GM10248 (cell line): ENCODE measurements at places on chromosomes 6 and 20.

GRCh38 chr6:43627008-43627825 lies 1.8 kb downstream of the GTPBP2 start:
- DNase-seq: no peak

DNA sequence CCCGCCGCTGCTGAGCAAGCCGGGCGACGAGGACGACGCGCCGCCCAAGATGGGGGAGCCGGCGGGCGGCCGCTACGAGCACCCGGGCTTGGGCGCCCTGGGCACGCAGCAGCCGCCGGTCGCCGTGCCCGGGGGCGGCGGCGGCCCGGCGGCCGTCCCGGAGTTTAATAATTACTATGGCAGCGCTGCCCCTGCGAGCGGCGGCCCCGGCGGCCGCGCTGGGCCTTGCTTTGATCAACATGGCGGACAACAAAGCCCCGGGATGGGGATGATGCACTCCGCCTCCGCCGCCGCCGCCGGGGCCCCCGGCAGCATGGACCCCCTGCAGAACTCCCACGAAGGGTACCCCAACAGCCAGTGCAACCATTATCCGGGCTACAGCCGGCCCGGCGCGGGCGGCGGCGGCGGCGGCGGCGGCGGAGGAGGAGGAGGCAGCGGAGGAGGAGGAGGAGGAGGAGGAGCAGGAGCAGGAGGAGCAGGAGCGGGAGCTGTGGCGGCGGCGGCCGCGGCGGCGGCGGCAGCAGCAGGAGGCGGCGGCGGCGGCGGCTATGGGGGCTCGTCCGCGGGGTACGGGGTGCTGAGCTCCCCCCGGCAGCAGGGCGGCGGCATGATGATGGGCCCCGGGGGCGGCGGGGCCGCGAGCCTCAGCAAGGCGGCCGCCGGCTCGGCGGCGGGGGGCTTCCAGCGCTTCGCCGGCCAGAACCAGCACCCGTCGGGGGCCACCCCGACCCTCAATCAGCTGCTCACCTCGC lies 1.5 kb downstream of the ARID1B start:
- DNase-seq: peak; percentile 40

DNA sequence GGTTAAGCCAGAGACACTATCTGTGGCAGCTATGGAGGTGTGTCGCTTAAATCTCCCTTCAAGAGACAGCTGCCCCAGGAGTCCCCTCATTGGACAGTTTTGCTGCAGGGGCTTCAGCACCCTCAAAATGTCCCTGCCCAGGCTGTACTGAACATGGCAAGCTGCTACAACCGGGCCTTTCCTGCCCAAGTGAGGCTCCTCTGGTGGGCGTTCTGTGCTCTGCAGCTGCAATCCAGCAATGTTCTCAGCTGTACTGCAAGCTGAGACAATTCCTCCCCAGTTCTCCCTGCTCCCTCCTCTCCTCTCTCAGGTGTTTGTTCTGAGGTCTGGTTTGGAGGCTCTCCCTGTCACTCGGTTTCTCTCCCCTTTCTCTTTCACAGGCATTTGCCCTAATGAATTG lies 190.8 kb upstream of the LAMP5 start:
- DNase-seq: no peak

- DNase-seq: no peak
Measured at GRCh38 chr6:136383268-136383937, 93.8 kb upstream of the BCLAF1 start.

DNA sequence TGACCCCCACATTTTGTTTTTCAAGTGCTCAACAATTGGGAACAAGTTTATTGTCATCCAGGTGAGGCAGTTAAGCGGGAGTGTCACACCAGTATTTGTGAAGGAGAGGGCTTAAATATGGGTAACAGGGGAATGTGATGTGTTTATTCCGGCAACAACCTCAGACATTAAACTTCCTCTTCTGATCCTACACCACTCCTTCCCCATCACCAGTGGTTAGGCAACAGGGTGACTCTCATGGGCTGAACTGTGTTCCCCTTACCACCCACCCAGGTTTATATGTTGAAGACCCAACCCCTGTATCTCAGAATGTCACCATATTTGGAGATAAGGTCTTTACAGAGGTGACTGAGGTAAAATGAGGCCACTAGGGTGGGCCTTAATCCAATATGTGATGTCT lies 52.1 kb upstream of the RNF182 start:
- no peak for DNase-seq

DNA sequence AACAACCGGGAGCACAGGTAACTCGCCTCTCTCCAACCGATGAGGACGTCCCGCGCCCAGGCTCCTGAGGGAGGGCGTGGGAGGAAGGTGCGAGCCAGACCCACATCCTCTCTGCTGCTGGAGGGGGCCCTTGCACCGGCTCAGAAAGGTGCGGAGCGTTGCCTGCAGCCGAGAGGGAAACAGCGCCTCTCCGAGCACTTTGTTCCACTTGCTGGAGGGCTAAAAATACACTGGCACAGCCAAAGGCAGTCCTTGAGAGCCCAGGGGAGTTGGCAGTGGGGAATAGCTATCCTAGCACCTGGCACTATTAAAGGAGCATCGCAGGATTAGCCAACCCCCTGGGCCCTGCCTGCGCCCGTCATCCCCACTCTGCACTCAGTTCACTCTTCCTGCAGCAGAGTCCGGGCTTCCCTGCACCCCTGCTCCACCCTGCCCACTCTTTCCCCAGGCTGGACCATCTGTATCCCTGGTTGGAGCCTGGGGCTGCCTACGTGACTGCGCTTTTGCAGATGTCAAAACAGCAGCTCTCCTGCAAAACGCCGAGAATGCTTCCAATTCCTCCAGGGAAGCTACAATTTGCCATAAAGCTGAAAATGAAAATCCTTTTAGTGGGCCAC lies 108.9 kb downstream of the SNX5 start:
- peak; percentile 62 for DNase-seq

- no peak for DNase-seq
Measured at GRCh38 chr6:146194434-146194833, 165.6 kb downstream of the GRM1 start.

DNA sequence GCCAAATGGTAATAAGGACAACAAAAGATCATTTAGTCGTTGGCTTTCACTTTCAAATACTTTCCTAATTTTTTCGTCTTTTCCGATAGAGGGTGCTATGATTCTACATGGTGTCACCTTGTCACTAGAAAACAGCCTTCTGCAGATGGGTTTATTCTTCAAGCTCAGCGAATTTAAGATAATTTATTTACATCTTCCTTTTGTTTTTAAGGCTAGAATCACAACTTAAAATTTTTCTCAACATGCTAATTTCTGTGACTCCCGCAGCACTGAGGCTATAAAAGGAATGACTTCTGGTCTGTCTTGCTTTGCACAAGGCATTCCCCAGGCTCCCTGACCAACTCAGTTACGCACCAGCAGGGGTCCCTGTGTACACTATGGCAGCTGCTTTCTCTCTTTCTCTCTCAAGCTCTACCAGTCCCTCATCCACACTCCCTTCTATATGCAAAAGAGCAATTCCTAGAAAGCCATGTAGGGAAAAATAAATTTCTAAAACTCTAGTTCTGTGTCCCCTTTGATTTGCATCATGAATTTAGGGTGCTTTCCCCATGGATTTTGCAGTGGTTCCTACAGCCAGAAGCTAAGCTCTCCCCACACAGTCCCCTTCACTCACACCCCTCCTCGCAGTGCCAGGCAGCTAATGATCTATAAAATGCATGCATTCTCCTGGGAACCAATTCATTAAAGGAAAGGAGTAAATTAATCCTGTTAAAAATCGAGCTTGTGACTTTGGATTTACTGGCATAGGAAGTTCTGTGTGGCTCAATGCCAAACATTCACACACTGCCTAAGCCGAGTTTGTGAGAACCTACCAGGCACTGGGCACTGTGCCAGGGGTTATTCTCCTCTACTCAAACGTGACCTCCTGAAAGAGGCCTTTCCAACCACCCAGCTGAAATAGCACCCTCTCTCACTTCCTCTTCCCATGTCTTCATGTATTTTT lies 74.5 kb downstream of the DCDC2 start:
- DNase-seq: peak; percentile 68

DNA sequence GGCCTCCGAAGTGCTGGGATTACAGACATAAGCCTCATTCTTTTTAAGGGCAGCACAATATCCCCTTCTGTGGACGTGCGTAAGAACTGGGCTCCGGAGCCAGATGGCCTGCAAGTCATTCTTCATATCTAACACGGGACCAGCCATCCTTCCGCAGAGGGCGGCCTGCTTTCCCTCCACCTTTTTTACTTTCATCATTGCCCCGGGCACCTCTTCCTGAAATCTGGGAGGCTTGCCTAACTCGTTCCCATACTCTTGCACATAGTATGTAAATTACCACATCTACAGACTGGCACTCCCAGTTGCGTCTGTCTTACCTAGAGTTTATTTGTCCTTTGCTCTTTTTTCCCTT lies 29.9 kb upstream of the SLC23A2 start:
- DNase-seq: no peak

DNA sequence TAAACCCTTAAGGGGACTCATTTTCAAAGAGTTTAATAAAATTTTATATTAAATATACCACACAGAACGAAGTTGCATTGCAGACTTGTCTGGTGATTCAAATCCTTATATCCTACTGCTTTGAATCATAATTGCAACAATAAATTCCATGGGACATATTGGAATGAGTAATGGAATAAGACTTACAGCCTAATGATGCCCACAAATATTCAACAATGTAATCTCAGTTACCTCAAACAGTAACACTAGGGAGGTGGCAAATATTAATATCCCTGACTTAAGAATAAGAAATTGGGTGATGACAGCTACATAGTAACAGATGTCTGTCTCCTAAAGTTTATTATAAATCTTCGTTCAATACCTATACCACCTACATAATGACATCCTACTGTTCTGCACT lies 52.6 kb downstream of the BMP5 start:
- DNase-seq: no peak

- DNase-seq: no peak
Measured at GRCh38 chr6:134826889-134827737, 122.8 kb downstream of the ALDH8A1 start.

DNA sequence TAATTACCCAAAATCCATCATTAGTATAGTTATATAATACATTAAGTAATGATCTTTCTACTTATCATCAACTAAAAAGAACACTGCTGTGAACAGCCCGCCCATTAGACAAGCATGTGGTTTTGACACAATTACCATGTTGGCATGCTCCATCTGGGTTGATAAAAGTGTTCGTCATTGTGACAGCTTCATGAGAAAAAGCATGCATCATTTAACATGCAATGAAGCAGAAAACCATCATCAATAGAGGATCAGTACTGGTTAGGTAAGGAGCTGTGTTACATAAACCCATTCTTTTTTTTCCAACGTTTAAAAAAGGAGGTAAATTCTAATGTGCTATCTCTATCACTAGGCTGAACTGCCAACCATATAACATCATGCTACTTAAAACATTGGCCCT lies 101.9 kb downstream of the EPB41L2 start:
- no peak for DNase-seq

DNA sequence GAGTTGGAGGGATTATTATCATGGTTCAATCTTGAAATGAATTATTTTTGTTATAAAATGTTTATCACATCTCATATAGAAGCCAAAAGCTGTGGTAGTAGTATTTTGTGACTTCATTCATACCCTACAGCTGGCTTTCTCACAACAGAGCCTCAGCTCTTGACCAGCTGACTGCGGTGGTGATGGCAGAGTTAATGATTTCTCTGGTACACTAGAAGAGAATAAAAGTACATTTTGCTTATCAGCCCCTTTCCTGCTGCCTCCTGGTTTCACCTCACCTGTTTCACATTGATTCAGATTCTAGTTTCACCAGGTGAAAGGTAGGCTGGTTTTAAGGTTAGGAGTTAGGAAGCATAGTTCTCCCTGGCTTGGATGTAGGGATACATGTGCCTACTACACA lies 55.7 kb downstream of the AFG1L start:
- DNase-seq: no peak

DNA sequence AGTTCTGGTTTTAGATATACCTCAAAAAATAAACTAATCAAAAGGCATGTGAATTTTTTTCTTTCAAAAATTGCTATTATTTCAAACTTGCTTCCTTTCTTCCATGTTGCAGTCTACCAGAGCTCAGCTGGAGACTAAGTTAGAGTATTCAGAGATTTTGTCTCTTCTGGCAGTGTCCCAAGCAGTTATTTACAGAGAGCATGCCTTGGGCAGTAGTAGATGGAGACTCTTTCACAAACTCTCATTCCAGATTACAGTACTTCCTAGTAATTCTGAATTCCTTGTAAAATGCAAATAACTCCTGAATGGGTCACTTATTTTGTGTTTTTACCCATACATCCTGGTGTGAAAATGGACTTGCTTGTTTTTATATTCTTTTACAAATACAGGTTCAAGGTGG lies 703.4 kb downstream of the EPHA7 start:
- DNase-seq: no peak

DNA sequence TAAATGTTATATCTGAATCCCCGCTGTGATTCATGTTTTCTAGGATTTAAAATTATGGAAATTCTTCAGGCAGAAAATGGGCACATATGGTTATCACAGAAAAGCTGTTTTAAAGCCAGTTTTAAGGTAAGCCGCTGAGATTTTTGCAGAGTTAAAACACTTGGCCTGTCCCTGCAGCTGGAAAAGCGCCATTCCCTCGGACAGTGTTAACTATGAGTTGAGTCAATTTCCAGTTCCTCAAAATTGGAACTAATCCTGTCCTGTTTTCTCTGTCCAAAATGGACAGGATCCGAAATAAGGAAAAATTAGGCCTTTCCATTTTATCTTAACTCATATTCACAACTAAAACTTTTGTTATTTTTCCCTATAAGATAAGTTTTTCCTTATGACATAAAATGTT lies 225.2 kb downstream of the SAMD5 start:
- no peak for DNase-seq

- no peak for DNase-seq
Measured at GRCh38 chr20:3696745-3697587, 15.2 kb upstream of the ADAM33 start.

DNA sequence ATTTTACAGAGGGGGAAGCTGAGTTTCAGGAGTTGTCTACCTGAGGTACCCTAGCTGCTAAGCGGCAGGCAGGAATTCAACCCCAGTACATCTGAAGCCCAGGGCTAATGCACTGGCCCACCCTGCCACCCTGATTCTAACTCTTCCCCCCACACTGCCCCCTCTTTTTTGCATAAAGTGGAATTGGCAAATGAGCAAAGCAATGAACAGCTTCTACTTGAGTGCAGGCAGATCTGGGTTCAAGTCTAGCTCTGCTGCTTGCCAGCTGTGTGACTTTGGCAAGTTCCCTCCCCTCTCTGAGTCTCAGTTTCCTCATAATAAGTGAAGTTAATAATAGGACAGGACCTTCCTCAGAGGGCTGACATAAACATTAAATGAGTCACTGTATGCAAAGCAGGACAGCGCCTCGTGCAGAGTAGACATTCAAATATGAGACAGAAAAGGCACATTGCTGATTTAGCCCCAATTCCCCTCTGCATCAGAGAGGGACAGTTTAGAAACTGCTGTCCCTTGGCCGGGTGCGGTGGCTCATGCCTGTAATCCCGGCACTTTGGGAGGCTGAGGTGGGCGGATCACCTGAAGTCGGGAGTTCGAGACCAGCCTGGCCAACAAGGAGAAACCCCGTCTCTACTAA lies 4.7 kb downstream of the ADA start:
- DNase-seq: peak; percentile 77

GRCh38 chr6:31729979-31730630 lies 1.0 kb upstream of the DDAH2 start:
- peak; percentile 83 for DNase-seq

GRCh38 chr20:23034721-23035671 lies at the start of gene SSTR4:
Gene SSTR4, plus strand, starts transcription at chr20:23035312. Its CDS starts 172 bp downstream, at chr20:23035484.
- no peak for DNase-seq

- no peak for DNase-seq
Measured at GRCh38 chr20:991850-992249, 10.3 kb downstream of the RSPO4 start.
